Transverse colon (tissue), 4 donors: ENCODE measurements at places on chromosomes 5 and 9.
A peak's percentile ranks its signal among the peaks of the same experiment; 100 is the strongest.

DNA sequence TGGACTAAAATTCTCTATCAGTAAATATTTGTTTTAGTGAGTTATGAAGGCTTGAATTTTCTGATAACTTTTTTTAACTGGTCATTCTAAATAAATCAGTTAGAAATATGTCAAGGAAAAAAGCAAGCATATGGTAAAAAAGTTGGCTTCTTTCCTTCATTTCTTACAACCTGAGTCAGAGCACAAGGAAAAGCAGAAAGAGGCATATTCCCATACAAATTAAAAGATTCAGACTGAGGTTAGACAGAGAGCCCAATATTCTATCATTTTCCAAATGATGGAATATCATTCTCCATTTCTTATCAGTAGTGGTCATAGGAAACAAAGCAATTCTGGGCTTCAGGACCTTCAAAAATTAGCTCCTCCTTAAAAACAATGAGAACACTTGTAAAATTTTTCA, 732.1 kb downstream of the MAT2B start:
- no peak for DNase-seq

GRCh38 chr9:92686954-92687353, 17.0 kb upstream of the IPPK start:
- no peak for DNase-seq

DNA sequence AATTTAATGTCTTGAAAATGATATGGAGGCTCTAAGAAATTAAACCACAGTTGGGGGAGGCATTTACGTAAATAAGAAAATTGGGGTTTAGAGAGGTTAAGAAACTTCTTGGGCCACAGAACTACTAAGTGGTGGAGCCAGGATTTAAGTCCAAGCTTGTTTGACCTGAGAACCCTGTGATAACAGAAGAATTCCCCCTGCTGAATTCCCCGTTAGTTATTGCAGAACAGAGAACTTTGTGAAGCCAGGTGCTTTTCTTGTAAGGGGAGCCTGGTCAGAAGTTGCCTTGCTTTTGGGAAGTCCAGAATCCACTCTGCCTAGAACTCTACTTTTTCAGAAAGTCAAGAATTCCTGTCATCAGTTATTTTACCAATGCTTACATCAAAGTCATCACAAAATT, 309.3 kb upstream of the SEMA6A start:
- no peak for DNase-seq

DNA sequence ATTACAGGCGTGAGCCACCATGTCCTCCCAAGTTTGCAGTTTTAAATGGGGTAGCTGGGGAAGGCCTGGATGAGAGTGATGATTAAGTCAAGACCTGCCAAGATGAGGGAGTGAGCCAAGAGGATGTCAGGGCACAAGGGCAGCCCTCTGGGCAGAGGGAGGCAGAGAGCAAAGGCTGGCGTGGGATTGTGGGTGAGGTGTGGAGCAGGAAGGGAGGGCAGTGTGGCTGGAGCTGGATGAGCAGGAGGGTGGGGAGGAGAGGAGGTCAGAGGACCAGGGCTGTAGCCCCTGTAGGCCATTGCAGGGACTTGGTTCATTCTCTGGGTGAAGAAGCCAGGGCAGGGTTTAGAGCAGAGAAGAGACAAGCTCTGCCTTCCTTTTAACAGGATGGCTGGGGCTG, 53.7 kb upstream of the CTNNA1 start:
- DNase-seq = no peak

- DNase-seq = no peak
Measured at GRCh38 chr5:89826938-89827337, 582.6 kb downstream of the CETN3 start.

GRCh38 chr5:42573386-42573785, 150.1 kb downstream of the GHR start:
- no peak for DNase-seq

GRCh38 chr9:138072161-138072842, 194.7 kb downstream of the CACNA1B start:
- DNase-seq = no peak

- DNase-seq = no peak
Measured at GRCh38 chr5:10634050-10634449, 70.2 kb downstream of the ANKRD33B start.

DNA sequence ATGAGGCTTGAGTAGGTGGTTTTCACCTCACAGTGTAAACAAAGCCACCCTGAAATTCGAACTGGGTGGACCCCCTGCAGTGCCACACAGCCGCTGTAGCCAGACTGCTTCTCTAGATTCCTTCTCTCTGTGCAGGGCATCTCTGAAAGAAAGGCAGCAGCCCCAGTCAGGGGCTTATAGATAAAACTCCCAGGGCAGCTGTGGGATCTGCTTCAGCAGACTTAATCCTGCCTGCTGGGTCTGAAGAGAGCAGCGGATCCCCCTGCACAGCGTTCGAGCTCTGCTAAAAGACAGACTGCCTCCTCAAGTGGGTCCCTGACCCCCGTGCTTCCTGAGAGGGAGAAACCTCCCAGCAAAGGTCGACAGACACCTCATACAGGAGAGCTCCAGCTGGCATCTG, 71.4 kb downstream of the CARTPT start:
- DNase-seq = no peak

DNA sequence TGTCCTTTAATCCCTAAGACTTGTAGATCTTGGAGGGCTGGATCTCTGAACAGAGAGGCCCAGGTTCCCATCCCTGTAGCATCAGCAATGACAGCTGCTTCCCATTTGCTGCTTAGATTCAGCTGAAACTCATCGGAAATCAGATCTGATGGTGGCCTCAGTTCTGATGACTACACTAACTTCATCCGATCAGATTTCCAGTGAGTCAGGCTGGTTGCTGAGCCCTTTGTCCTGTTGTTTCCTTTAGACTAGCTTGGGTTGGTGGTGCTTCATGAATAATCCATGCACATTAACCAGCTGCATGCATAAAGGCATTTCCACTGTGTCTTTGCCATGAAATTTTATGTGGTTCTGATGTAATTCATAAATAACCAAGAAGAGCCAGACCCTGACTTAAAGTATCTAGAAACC, 195.2 kb upstream of the TUT7 start:
- no peak for DNase-seq

DNA sequence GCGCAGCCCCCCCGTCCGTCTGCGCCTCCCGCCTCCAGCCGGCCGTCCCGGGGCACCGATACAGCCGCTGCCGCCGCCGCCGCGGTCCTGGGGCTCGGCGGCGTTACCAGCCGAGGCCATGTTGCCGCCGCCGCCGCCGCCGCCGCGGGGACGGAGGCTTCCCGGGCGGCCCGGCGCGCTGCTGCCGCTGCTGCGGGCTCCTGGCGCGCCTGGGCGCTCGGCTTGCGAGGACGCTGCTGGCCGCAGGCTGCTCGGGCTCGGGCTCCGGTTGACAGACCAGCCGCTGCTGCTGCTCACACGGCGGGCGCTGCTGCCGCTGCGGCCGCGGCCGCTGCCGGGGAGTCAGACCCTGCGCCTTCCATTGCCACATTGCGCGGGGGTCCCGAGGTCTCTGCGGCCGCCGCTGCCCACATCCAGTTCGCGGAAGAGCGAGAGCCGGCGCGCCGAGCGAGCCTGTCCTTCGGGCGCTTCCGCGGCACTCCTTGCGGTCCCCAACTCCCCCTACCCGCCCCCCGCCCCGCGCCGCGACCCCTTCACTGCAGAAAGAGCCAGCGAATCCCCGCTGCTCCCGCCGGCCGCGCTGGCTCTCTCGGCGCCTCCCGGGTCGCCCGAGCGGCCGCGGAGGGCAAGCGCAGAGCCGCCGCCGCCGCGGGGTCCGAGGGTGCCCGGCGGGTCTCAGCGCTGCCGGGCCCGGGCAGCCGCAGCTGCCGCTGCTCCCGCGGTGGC, 8.4 kb downstream of the PTCH1 start:
- no peak for DNase-seq

- DNase-seq = no peak
Measured at GRCh38 chr9:80188579-80188978, 616.8 kb downstream of the TLE4 start.

GRCh38 chr5:148267962-148268361, 632 bp upstream of the SPINK13 start:
- no peak for DNase-seq

GRCh38 chr5:39092581-39093351, 18.6 kb upstream of the RICTOR start:
- DNase-seq = no peak

DNA sequence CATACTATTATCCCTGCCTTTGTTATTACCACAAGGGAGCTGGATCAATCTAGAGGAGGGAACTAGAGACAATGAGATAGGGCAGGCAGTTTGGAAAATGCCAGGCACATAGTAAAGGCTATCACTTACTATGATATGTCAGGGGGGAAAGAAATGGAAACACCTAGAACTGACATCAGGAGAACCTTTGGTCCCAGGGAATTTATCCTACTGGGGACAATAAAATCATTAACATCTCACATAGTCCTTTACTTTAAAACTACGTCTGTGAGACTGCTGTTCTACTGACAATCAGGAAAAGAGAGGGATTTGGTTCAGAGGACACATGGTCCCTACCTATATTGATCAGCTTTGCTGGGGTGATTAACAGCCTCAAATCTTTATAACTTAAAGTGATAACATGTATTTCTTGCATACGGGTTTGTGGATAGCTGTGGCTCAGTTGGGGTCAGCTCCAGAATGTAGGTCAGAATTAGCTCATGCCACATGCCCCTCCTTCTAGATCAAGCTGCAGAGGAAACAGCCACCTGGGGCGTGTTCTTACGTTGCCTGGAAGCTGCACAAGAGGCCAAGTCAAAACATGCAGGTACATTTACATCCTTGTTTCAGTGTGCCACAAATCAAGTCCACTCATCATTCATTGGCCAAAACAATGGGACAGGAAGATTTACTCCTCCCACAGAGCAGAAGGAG, 43.9 kb upstream of the ALDOB start:
- DNase-seq = peak; percentile 75

DNA sequence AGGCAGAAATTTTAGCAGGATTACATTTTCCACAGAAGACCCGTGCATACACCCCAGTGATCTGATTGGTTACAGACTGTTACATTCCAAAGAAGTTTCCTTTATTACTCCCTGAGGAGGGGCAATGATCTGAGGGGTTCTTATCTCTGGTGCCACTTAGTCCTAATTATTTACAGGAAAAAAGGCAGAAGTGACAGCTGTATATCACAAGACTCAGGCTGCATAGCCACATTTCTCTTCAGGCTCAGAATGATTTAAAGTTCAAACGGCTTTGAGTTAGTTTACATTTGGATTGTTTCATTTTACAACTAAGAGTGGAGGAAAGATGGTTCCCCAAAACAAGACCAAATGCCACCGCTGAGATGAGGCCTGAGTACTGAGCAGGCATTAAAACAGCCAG, 17.3 kb downstream of the NAIF1 start:
- no peak for DNase-seq

- DNase-seq = no peak
Measured at GRCh38 chr5:159899067-159900049, 16.9 kb upstream of the ADRA1B start.

- DNase-seq = peak; percentile 56
Measured at GRCh38 chr5:176534640-176535039, 2.6 kb downstream of the RNF44 start.

DNA sequence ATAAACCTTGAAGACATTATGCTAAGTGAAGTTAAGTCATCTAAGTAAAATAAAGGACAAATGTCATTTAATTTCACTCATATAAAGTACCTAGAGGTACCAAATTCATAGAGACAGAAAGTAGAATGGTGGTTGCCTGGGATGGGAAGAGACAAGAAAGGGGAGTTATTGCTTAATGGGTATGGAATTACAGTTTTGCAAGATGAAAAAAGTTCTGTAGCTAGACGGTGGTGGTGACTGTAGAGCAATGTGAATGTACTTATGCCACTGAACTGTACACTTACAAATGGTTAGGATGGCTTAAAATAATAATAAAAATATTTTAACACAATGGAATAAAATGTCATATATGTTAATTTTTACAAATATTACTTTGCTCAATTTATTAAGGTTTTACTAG, 128.0 kb downstream of the MPDZ start:
- no peak for DNase-seq

DNA sequence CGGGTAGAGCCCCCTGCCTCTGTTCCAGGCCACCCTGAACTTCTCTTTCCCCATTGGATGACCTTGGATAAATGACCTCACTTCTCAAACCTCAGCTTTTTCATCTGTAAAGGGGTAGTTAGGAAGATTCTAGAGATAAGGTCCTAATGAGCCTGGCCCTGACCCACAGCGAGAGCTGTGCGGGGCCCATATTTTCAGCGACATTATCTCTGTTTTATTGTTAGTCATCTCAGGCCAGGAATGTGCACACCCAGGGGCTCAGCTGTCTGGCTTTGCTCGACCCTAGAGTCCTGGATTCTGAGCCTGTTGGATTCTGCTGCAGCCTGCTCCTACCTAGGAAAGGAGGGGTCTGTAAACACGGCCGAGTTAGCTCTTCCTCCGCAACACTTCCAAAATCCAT, 81.2 kb upstream of the LMX1B start:
- no peak for DNase-seq

DNA sequence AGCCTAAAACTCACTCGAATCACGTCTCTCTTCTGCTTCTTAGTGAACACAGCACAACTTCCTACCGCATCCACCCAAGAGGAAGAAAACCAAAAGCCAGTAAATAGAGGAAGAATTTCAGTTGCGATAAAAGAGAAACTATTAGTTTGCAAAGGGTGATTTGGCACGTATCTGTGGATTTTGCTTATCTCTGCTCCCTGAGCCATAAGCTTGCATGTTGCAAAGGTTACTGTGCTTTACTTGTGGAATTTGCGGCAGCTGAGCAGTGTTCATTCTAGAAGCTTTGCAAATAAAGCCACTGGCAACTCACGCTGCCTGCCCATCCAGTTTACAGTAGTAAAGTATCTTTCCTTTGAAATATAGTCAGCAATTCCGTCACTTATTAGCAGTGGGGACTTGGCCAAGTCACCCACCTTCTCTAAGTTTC, 149.0 kb upstream of the PCA3 start:
- peak; percentile 46 for DNase-seq

- no peak for DNase-seq
Measured at GRCh38 chr5:14330729-14331385, 187.7 kb downstream of the TRIO start.

GRCh38 chr9:127049044-127049443, 73.4 kb downstream of the ANGPTL2 start:
- DNase-seq = peak; percentile 28

DNA sequence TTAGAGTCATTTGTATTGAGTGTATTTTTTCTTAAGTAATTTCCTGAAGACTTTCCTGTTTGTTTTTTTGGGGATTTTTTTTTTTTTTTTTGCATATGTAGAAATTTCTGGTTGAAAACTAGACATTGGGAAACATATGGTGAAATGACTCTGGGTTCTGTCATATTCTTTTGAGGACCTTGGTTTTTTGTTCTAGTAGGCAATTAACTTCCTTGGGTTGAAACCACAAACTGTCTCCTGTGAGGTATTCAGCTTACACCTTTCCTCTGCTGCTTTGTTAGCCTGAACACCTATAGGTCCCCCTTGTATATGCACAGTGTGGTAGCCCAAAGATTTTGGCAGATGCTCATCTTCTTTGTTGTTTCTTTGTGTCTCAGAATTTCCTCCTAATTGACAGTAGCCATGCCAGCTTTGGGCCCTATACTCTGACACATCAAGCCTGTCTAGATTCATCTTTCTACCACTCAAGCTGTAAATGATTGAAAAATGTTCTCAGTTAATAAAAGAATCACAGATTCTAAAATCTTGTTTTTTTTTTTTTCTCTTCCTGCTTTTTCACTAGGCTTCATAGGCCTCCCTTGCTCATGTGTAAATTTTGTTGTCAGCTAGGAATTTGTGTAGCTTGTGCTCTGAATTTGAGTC, 140.6 kb downstream of the COMMD10 start:
- DNase-seq = no peak
